ENCODE measurements at places on chromosomes 12 and 14.
A peak's percentile ranks its signal among the peaks of the same experiment; 100 is the strongest.

DNA sequence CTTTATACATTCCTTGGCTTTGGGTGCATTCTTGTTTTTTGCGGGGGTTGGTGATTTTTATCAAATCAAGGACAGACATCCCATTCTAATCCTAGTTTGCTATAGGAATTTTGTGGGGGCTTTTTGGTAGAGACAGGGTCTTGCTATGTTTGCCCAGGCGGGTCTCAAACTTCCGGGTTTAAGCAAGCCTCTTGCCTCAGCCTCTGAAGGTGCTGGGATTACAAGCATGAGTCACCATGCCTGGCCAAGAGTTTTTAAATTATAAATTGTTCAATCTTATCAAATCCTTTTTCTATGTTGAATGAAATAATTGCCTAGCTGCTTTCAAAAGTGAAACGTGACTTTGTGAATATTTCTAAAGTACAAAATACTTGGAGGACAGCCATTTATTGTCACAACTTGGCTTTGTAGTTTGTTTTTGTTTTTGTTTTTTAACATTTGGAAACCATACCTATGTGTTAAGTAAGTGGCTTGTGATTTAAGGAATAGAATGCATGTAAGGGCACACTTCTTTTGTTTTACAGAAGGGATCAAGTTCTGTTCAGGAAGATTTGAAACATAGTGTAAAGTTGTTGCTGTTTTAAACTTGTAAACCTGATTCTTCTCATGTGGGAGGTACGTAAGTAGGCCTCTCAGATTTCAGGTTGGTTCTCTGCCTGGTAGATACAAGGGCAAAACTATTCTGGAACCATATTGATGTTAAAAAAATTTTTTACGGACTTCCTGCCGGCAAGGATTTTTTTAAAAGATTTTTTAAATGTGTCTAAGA lies 13.4 kb downstream of the MARK3 start:
- DNase-seq = peak; percentile 59

- DNase-seq = no peak
Measured at GRCh38 chr12:83468988-83469908, 782.5 kb downstream of the TMTC2 start.

DNA sequence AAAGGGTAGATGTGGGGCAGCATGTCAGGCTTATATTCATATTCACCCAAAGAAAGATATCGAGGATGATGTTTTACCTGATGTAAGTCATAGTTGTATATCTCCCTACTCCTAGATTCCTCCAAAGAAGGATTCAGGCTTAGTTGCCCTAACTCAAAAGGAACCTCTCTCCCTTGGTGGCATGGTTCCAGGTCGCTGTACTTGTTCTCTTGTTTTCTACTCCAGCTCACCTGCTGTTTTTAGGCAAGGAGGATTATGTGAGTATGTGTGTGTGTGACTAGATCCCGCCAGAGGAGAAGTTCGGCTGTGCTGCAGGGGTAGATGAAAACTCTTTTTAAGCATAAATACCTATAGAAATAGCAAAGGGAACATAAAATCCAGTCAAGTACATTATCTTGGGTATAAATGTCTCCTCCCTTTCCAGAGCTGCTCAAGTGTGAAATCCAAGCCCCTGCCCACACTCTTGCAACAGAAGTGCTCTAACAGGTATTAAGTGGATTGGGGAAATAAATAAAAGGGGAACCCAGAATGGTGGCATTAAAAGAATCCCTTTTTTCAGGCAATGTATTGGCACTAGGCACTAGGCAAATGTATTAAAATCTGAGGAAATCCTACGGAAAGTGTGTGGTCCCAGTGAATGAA lies 375.7 kb downstream of the ZFP36L1 start:
- no peak for DNase-seq

- peak; percentile 22 for DNase-seq
Measured at GRCh38 chr14:69475194-69475818, 9.2 kb upstream of the PLEKHD1 start.

DNA sequence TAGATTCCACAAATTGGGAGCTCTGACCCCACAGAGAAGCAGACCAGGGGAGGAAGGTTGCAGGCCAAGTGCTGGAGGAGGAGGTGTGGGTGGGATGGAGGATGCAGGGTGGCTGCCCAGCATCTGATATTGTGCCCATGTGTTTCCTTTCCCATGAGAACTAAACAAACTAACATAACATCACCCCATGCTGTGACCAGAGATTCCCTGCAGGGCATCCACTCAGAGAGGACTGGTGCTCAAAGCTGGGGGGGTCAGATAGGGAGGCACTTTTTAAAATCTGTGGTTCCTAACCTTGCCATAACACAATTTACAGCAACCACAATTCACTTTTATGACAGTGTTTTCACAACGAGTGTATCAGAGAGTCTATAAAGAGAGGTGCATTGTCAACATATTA lies 1277.6 kb downstream of the AACS start:
- peak; percentile 9 for DNase-seq

GRCh38 chr14:36070031-36070719 lies 106.3 kb downstream of the PTCSC3 start:
- DNase-seq = peak; percentile 65

- no peak for DNase-seq
Measured at GRCh38 chr14:95495538-95496025, 20.9 kb downstream of the SYNE3 start.

DNA sequence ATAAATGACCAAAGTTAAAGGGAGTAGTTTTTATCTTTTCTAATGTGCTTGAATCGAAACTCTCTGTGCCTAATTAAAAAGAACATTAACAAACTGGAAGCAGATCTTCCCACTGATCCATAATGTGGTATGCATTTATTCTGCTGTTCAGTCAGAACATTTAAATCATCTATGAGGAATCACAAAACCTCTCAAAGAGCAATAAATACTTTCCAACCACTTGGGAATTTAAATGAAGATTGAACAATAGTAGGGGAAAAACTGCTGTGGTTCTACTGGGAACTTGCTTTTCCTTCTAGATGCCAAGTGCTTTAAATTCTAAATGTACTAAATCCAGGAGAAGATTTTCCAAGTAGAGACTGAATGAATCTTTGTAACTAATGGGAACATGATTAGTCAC lies 12.3 kb upstream of the CHPT1 start:
- no peak for DNase-seq

DNA sequence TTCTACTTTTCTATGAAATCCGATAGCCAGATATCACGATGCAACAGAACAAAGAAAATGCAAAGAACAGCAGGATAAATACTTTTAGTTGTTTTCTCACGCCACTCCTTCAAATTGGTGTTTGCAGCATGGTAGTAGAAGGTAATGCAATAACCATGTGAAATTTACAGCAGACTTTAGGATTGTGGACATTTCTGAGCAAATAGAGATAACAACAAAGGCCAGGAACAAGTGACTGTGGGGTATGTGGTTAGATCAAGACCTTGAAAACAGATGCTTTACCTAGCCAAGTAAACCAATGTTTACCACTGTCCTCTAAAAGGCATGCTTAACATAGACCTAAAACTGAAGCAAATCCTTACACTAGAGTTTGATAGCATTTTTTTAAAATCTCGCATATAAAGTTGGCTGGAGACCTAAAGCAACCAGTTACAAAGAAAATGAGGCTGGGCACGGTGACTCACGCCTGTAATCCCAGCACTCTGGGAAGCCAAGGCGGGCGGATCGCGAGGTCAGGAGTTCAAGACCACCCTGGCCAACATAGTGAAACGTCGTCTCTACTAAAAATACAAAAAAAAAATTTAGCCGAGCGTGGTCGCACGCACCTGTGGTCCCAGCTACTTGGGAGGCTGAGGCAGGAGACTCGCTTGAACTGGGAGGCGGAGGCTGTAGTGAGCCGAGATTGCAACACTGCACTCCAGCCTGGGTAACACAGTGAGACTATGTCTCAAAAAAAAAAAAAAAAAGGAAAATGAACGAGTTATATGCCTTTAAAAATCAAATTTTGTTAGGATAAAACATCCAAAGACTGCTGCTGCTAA lies 123.2 kb upstream of the FOXN3 start:
- peak; percentile 64 for DNase-seq

DNA sequence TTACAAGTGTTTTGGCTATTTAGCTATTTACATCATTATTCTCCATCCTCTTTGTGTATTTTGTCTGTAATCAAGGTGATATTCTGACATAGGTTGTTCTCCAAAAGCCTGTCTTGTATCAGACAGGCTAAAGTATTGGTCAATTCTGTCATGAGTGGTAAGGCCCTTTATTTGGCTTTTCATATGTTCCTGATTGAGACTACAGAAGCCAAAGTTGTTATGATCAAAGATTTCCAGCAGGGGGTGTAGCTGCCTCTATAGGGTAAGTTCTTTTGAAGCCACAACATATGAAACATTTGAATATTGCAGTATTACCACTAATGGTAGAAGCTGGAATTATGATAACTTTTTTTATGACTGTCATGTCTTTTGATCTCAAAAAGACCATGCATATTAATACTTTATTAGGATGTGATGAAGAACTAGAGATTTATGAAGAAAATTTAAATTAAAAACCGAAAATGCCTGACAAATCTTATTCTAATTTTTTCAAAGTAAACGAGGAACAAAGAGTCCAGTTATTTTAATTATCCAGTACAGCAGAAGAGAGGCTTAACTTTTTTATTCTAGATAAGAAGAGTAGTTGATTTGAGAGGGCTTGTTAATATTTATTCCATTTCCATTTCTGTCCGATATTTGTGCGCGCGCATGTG lies 3.4 kb upstream of the ARHGAP5 start:
- DNase-seq = peak; percentile 76

DNA sequence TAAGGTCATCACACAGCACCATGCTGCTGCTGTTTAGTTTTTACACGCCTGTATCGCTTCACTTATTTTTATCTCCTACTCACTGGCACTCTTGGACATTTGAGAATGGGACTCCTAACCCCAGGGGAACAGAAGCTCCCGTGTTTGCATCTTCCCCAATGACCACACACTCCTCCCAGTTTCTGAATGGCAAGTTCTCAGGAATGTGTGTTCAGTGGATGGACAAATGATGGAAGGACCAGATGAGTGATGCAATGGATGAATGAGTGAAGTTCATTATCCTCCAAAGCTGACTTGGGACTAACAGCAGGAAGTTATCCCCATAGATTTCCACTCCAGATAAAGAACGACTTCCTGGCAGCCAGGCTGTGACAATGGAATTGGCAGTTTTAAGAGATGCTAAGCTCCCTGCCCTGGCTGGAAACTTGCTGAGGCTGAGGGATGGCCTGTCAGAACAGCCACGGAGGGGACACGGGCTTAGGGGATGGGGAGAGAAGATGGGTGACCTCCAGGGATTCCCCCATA lies 231.5 kb downstream of the SLC15A4 start:
- no peak for DNase-seq

GRCh38 chr14:52110441-52111086 lies 41.7 kb upstream of the NID2 start:
- DNase-seq = no peak

GRCh38 chr12:76707772-76708171 lies 56.1 kb upstream of the ZDHHC17 start:
- no peak for DNase-seq

DNA sequence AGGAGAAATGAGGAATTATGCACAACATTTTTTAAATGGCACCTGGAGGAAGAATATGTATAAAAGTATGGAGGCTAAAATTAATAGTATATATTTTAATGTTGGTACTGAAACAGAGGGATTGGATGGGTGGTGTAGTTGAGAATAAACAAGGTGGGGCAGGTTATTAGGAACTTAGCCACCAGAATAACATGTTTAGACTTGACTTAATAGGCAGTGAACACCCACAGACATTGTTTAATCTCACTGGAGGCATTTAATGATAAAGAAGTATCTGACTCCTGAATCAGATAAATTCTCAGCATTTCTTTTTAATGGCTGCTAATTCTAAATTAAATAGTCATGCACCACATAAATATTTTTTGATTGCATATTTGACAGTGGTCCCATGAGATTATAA lies 139.7 kb downstream of the CNTN1 start:
- no peak for DNase-seq

DNA sequence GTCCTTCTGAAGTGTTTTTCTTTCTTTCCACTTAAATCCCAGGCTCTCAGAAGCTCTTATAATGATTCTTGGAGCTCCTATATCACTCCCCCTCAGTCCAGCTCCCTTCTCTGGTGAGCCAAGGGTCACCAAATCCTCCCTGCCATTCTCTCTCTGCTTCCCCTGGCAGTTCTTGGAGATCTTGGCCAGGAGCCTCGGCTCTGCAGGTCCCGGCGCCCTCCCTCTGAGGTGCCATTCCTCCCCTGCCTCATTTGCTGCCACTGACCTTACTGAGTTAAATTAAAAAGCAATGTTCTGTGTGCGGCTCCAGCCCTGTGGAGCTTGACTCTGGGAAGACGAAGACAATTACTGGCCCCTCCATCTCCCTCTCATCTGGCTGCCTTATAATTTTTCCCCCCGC lies 7.0 kb downstream of the CISTR start:
- no peak for DNase-seq

GRCh38 chr12:49079793-49080192 lies 10.0 kb upstream of the RHEBL1 start:
- no peak for DNase-seq

- peak; percentile 46 for DNase-seq
Measured at GRCh38 chr12:15592934-15593333, 196.3 kb downstream of the EPS8 start.

GRCh38 chr12:68784015-68784414 lies 24.0 kb upstream of the MDM2 start:
- no peak for DNase-seq

- no peak for DNase-seq
Measured at GRCh38 chr12:31591380-31591901, 505 bp upstream of the DENND5B start.

- peak; percentile 20 for DNase-seq
Measured at GRCh38 chr12:121202407-121203355, 7.2 kb upstream of the P2RX4 start.

- DNase-seq = no peak
Measured at GRCh38 chr12:77003914-77004313, 61.5 kb downstream of the E2F7 start.

GRCh38 chr14:84622357-84622756 lies 907.6 kb upstream of the FLRT2 start:
- DNase-seq = no peak

GRCh38 chr12:113569806-113570205 lies 98.1 kb upstream of the LHX5 start:
- no peak for DNase-seq

GRCh38 chr14:92747701-92748258 lies 647 bp downstream of the LGMN start:
- peak; percentile 27 for DNase-seq

DNA sequence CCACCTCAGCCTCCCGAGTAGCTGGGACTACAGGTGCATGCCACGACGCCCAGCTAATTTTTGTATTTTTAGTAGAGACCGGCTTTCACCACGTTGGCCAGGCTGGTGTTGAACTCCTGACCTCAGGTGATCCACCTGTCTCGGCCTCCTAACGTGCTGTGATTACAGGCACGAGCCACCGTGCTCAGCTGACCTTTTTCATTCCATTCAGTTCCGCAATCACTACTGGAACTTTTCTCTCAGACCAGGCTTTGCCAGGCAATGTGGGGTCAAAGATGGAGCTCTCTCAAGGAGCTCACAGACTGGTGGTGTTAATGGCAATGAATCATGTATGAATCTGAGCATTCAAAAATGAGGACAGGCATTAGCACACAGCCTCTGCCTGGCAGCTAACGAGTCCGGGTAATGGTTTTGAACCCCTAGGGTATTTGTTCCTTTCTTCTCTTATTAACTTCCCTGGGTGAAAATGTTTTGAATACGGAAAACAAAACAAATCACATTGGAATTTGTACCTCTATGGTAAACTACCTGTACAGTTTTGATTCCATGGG lies 9.4 kb upstream of the TCHP start:
- peak; percentile 12 for DNase-seq
